NCI-H1930 (cell line): ENCODE measurements at places on chromosomes 12 and 14.

- DNase-seq, result no peak
Measured at GRCh38 chr14:94462219-94462551, 9.6 kb upstream of the SERPINA11 start.

DNA sequence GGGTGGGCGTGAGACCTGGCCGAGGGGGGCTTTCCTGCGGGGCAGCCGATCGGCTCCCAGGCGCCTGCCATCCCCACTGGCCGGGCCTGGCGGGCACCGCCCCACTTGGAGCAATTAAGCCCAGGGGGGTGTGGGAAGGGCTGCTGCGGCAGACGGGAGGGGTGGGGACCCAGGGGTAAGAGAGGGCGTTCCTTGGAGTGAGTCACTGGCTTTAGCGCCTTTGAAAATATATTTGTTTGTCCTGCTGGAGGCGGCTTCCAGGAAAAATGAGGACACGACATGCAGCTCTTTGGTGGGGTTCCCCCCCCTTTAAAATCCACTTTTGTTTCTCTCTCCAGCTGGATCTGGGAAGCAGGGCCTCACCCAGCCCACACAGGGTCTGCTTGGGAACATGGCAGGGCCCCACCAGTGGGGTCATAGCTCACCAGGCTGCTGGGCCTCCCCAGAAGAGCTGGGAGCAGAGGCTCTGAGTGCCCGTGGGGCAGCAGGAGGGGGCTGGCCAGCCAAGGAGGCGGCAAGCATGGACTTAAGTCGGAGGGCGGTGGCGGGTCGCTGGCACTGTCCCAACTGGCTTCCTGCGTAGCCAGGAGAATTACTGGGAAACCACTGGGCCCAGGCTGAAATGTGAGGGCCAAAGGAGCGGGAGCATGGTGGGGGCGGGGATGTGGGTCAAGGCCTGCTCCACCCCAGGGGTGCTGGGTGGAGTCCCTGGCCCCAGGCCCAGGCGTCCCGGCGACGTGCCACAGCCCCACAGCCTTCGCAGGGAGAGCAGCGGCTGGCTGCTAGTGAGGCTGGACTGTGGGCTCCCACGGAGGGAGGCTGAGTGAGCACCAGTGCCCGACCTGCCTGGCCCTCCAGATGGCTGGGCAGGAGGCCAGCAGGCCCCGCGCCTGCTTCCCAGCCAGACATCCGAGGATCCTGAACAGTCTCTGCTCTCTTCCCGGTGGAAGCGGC lies 128.0 kb downstream of the RFLNA start:
- DNase-seq, result no peak

DNA sequence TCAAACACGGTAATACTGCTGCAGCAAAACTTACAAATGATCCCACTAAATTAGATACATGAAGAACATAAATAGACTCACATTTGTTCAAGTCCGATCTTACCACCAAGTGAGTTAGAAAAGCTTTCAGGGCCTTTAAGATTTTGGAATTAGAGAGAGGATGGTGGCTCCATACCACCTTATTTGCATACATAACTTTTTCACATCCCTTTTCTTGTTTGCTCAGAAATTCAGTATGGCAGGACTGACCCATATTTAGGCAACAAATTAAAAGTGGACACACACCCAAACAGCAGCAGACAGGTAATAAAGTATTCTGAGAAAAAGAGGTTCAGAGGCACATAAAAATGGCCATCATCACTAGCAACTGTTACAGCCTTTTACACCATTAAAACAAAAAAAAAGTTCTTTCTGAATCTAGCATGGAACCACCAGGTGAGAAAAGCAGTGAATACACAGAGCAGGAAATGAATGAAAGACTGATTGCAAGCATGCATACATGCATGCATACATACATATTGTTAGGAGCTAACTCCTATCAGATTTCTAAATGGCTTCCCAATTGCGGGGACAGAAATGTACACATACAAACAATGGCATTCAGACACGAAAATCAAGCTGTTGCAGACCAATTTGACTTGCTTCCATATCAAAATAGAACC lies 23.3 kb downstream of the STXBP6 start:
- DNase-seq, result no peak

- DNase-seq, result no peak
Measured at GRCh38 chr14:104442631-104443390, 136.8 kb upstream of the C14orf180 start.

- no peak for DNase-seq
Measured at GRCh38 chr12:55850893-55851292, 8.2 kb upstream of the MMP19 start.

DNA sequence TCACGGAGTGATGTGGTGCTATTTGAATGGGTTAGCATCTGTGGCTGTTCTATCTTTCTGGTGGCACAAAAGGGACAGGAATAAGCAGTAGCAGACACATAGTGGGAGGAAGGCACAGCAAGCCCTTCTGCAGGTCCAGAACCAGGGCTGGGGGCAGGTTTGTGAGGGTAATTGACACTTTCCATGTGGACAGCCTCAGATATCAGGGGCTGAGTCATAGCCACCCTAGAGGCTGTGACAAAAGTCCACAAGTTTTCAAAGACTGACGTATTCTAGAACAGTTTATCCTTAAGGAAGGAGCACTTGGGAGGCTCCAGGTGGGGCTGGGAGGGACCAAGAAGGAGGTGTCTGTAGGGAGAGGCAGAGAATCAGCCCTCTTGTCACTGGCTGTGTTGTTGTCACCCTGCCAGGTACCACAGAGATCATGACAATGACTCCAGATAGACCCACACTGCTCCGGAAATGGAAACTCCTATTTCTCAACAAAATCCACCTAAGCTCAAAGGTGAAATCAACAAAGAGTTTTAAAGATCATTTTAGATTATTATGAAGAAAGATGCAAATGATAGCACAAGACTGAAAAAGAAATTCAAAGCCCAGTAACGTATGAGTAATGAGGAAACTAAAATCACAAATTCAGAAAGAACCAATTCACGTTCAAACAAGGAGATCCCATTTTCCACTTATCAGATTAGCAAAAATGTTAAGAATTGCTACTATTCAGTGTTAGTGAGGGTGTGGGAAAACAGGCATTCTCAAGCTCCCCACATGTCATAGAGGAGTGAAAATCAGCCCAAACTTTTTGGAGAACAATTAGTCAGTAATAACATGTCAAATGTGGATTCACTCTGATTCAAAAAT lies 48.3 kb downstream of the NFKBIA start:
- DNase-seq, result no peak

DNA sequence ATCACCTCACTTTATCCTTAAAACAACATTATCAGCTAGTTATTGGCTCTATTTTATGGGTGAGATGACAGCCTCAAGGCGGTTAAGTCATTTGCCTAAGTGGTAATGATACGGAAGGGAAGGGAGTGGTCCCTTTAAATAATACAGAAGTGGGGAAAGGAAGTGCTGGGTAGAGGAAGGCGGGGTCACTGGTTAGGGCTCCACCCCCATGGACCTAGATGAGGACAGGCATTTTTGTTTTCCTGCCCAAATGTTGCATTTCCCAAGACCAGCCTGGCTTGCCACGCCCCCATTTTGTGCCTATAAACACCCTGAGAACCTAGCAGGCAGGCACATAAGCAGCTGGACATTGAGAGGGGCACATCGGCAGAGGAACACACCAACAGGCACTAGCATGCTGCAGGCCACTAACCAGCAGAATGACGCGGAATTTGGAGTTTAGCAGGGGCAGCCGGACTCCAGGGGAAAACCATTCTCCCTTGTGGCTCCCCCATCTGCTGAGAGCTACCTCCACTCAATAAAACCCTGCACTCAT lies 100.9 kb downstream of the EPS8 start:
- DNase-seq, result no peak

DNA sequence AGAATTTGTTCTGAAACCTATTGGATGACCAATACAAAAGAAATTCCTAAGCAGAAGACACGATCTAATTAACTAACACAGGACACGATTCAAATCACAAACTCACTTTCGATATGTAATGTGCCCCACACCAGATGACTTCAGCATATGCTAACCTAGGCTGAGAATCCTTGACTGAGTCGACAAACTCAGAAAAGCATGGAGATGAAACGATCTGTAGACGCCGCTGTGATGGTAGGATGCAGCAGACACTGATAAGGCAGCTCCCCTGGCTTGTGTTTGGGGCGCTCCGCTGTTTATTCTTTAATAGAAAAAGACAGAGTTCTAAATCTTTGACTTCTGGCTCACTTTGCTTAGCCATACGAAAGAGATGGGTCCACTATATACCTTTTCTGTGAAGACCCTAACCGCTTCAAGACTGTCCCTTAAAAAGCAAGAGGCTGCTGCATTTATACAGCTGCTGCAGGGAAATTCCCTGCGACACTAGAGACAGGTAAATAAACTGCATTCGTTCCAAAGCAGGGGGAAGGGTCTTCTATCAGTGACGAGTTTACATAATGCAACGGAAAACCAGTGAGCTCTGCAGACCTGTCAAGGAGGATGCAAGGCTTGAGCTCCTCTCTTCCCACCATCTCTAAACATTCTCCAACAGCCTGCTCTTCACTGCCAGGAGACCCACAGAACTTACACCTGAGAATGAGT lies 929 bp downstream of the CHD8 start:
- no peak for DNase-seq

DNA sequence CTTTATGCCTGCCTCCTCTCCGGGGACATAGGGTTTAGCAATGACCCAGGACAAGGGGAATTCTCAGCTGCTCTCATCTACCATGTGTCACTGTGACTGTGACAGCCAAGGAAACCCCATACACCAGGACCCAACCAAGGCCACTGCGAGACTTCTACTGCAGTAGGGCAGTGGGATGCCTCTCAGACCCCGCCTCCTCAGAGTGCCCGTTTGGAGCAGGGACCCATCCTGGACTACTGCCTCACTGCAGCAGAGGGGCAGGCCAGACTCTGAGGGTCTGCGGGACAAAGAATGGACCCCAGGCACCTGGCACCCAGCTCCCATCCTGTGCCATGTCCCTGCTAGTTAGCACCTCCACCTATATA lies 71.3 kb upstream of the DDX11 start:
- no peak for DNase-seq

DNA sequence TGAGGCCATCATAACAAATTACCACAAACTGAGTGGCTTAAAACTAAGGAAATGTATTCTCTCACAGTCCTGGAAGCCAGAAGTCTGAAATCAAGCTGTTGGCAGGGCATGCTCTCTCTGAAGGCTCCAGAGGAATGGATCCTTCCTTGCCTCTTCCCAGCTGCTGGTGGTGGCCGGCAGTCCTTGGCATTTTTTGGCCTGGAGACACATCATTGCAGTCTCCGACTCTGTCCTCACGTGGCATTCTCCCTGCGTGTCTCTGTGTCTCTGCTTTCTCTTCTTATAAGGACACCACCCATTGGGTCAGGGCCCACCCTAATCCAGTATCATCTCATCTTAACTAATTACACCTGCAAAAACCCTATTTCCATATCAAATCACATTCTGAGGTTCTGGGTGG lies 206.1 kb downstream of the SLC41A2 start:
- DNase-seq, result no peak
